Muscle of back (tissue), 13 donors: ENCODE measurements at places on chromosomes 2 and 18.

DNA sequence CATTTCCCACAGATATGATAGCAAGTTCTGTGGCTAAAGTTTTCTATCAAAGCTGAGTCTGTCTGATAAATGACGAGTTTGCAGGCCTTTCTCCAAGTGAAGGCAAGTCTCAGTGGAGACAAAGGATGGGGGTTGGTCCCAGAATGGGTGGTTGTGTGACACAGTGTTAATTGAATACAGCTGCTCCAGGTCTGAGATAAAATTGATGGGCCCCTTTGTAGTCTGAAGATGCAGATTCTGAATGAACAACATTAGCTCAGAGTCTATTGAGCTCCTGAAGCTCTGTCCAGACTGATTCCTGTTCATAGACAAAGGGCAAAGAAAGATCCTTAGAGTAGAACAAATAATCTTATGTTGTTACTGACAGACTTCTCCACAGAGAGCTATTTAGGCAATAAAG, 296.9 kb upstream of the CYRIA start:
- no peak for DNase-seq

DNA sequence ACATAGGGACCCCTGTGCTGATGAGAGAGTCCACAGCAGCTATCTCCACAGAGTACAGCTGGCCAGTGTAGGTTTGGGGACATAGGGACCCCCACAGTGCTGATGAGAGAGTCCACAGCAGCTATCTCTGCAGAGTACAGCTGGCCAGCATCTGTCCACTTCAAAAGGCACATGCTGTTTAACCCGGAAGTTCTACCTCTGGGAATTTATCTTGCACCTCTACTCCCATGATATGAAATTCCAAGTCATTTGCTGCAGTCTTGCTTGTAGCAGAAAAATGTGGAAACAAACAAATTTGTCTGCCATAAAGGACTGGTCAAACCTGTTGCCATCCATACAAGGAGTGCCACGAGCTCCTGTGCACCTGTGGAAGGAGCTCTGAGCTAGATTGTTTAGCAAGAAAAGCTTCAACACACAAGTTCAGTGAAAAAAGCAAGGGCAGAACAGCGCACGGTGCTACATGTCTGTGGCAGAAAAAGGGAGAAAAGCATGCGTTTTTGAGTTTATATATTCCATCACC, 33.1 kb downstream of the LRRFIP1 start:
- DNase-seq = no peak

- DNase-seq = no peak
Observed at GRCh38 chr2:142010477-142011270, 120.1 kb downstream of the LRP1B start.

GRCh38 chr18:57352271-57352701, at the start of gene ST8SIA3:
Gene ST8SIA3 (plus strand): TSS chr18:57352557. CDS start chr18:57352847, 290 bp downstream.
- DNase-seq = no peak

DNA sequence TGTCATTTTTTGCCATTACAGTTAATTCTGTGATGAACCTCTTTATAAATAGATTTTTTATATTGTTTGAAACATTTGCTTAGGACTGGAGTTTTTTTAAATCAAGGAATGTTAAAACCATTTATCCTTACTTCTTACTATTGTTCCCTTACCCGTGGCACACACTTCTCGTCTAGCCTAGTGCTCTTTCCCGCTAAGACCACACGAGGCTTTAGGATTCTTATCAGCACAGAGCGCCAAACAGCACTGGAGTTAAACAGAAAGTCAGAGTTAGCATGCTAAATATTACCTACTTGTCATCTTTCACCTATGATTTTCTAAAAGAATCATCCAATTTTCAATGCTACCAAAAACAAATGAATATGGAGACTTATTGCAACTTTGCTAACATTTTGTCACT, 112.6 kb downstream of the TMEFF2 start:
- no peak for DNase-seq
